ENCODE measurements at places on chromosomes 2 and 18. TPM values are rescaled to one million over a fixed set of nuclear protein-coding genes. Genes with fewer than 3 reads are reported as not detected.

UNC80 gene
- not detected for total RNA-seq

GFPT1 gene
- 36.1 TPM for total RNA-seq

LYPD6B gene
- total RNA-seq = not detected

C2orf66 gene
- 0.09 TPM for total RNA-seq

- no peak for DNase-seq
Measured at GRCh38 chr2:89833780-89834117, 1142.3 kb downstream of the RPIA start.

DNA sequence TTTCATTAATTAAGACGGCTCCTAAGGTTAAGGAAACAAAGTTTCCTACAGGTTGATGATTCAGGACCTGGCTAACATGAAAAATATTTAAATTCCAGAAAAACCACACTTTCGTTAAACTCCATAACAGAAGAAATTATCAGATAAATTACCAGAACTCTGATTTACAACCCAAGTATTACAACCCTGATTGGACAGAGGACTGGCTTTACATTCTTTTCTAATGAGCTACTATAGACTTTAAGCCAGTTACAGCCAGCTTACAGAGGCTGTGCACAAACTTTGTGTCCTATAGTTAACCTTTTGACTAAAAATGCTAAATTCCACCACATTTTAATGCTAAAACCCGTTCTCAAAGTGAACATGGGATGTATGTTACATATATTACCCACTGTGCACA, 458.6 kb downstream of the KCNJ3 start:
- no peak for DNase-seq

DNA sequence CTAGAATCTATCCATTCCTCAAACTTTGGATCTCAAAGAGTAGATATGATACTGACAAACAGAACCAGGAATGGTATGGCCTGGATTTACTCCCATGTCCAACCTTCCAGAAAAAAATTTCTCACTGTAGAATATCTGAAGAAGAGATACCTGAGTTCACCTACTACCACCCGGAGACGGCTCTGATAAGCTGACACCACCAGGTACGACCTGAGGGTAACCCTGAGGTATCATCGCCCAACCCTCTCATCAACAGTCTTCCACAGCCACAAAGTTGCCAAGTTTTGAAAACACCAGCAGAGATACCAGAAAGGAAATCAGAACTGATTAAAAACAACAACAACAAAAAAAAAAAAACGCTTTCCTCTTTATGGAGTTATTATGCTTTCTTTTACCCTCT, 102.9 kb downstream of the LRP2 start:
- DNase-seq = no peak

DNA sequence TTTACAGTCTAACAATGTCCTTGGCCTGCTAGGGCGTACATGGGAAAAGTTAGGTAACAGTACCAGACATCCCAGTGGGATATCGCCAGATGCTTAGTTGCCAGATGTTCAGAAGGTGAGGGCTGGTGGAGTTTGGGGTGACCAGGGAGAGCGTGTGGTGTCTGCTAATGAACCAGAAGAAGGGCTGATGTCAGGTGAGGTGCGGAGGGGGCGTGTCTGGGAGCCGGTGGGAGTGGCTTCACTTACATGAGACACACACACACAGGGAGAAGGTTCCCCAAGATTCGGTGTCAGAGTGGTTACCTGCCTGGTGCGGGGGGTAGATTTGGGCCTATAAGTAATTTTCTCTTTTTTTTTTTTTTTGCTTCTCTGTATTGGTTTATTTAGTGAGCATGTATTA, 12.2 kb downstream of the RAB31 start:
- DNase-seq = no peak

GRCh38 chr18:24795129-24795528, 334.7 kb downstream of the HRH4 start:
- DNase-seq = no peak

- DNase-seq = no peak
Measured at GRCh38 chr2:38360177-38360576, 16.9 kb downstream of the ATL2 start.

- no peak for DNase-seq
Measured at GRCh38 chr2:167750675-167751074, 496.7 kb downstream of the STK39 start.

- no peak for DNase-seq
Measured at GRCh38 chr2:217905395-217905794, 97.4 kb downstream of the TNS1 start.
